Activated naive CD8-positive, alpha-beta T cell treated with anti-CD3 and anti-CD28 coated beads for 36 hours (primary cell): ENCODE measurements at places on chromosomes 6 and 20.

DNA sequence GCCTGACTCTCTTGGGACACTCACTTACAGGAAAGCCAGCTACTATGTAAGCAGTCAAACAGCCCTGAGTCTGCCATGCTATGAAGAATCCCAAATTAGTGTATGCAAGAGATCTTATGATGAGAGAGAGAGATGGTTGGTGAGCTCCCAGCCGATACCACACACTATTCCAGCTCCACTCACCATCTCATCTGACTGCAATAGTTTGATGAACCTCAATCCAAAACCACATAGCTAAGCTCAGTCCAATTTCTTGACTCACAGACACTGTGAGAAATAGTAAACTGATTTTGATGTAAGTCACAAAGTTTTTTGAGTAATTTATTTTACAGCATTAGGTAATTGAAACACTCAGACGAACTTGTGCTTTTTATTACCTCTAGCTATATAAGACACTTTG, 441.4 kb downstream of the COL12A1 start:
- no peak for DNase-seq

DNA sequence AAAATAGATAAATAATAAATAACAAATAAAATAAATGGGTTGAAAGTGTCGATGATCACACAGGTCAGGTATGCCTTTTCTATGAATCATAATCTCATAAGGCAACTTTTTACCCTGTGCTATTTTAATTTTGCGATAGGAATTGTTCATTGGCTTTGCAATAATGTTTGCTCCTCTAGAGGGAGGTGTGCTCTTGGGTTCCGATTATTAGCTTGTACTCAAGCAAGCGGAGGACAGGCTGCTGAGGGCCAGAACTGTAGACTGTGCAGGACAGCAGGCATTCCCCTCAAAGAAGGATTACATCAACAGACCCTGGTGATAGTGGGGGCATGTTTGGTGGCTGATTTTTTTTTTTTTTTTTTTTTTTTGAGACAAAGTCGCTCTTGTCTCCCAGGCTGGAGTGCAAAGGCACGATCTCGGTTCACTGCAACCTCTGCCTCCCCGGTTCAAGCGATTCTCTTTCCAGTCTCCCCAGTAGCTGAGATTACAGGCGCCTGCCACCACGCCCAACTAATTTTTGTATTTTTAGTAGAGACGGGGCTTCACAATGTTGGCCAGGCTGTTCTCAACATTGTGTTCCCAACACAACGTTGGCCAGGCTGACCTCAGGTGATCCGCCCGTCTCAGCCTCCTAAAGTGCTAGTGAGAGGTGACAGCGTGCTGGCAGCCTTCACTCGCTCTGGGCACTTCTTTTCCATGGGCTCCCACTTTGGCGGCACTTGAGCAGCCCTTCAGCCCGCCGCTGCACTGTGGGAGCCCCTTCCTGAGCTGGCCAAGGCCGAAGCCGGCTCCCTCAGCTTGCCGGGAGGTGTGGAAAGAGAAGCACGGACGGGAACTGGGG, 35.6 kb downstream of the RIOK1 start:
- DNase-seq, result no peak

GRCh38 chr6:138428944-138429598, 25.0 kb downstream of the HEBP2 start:
- no peak for DNase-seq

DNA sequence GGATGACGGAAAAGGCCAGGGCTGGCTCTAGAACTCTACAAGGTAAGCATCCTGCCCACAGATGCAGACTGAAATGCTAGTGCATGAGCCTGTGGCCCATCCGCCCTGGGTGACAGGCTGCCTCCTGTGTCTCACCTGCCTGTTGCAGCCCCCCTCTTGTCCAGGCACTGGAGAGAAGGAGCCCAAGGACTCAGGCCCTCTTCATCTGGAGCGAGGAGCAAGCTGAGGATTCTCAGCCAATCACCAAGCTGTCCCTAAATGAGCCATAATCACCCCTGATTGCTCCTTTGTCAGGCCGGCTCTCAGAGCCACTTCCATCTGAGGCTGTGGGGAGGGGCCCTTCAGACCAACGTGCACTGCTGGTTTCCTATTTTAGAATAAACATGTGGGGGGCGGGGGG, 10.0 kb upstream of the SLC32A1 start:
- DNase-seq, result no peak

GRCh38 chr6:163764565-163764964, 350.0 kb downstream of the QKI start:
- no peak for DNase-seq

DNA sequence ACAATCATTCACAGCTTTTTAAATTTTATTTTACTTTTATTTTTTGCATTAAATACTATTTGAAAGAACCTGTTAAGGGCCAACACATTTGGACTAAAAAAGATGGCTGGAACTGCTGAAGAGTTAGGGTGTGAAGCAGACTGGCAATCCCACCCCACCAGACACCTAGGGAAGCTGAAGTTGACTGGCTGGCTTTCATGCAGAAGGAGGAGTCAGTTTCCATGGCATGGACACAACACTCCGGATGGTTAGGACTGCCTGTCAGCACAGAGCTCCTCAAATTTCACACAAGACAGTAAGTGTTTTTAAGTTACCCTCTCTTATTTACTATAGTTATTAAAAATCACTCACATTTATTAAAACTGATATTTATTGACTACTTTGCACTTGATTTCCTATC, at the start of gene ANKRD66:
Gene ANKRD66, plus strand, starts transcription at position 238 of the 400 bp plus-strand sequence. CDS start 5,016 bp downstream, outside the sequence.
- DNase-seq, result no peak

- DNase-seq, result no peak
These were observed 7.1 kb upstream of the MYT1 start for GRCh38 chr20:64156886-64157875.

GRCh38 chr6:154314084-154314483, 42.5 kb downstream of the IPCEF1 start:
- DNase-seq, result no peak

- DNase-seq, result no peak
These were observed 34.8 kb downstream of the ELOVL2 start for GRCh38 chr6:11009353-11009752.
